Inflammatory macrophage (primary cell): ENCODE measurements at places on chromosomes 11 and 22.

DNA sequence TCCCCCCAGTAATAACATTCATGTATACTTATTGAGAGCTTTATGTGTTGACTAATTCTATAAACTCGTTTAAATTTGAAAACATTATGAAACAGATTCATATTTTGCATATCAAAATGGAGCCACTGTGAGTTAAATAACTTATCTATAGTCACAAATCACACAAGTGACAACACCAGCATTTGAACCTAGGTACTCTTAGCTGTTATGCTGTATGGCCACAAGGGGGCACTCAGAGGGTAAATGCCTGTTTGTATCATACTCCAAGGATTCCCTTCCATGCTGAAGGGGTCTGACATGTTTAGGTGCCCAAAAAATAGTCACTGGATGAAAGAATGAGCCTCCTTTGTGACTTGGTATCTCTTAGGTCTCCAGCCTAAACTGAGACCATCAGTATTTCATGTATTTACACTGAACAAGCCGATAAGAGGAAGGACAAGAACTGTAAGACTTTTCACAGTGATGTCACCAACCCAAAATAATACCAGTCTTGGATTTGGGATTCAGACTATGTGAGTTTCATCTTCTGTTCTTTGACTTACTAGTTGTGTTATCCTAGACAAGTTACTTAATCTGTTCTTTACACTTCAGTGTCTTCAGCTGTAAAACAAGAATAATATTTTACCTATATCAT lies 12.2 kb upstream of the OR52D1 start:
- DNase-seq = peak; percentile 57

- DNase-seq = peak; percentile 21
Observed at GRCh38 chr11:2489083-2489482, 44.3 kb downstream of the KCNQ1 start.

- DNase-seq = no peak
Observed at GRCh38 chr11:63922673-63923192, 5.8 kb upstream of the RCOR2 start.

- no peak for DNase-seq
Observed at GRCh38 chr11:96070453-96070852, 146.5 kb upstream of the MTMR2 start.

GRCh38 chr11:2741006-2741376 lies 41.2 kb upstream of the KCNQ1OT1 start:
- no peak for DNase-seq
